ENCODE measurements at places on chromosomes 11 and 22.
A peak's percentile ranks its signal among the peaks of the same experiment; 100 is the strongest.

DNA sequence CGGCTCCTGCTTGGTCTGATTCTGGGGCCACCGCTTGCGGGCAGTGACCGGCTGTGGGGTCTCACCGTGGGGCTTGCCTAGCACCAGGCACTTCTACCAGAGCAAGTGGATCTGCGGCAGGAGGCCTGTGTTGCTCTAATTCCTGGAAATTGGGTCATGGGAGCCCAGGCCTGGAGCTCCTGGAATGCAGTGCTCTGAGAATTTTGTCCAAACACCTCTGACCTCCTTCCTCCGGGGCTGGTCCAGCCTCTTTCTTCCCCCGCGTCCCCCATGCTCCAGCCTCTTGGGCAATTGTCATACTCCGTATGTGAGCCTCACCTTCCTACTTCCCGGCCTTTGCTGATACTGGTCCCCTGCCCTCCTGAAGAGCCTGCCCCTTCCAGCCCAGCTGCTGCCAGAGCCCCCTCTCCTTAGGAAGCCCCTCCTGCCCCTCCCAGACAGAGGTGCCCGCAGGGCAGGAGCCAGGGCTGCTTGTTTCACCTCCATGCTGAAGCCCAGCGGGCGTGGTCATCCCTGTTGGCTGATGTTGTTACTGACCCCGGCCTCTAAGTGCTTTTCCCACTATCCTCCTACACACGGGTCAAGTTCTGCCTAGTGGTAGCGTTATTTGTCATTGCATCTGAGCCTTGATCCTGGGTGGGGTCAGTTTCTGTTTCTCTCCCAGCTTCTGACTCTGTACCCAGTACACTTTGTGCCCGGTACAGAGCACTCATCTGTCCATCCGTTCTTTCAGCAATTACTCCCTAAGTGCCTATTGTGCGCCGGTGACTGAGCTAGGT lies 9.6 kb downstream of the MGAT3 start:
- DNase-seq, result no peak

DNA sequence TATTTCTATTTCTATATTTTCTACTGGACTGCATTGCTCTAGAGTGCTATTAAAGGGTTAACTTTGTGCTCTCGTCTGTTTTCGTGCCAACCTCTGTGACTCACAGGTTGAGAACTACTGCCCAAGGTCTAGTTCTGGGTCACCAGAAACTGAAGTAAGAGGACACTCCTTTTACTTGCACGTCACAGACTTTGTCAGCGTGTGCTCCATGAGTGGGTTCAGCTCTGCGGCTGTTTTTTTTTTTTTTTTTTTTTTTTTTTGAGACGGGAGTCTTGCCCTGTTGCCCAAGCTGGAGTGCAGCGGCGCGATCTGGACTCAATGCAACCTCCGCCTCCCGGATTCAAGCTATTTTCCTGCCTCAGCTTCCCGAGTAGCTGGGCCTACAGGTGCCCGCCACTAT lies 49.8 kb downstream of the CLMP start:
- DNase-seq, result no peak

- DNase-seq, result peak; percentile 35
Measured at GRCh38 chr11:66112601-66113499, 42.8 kb downstream of the PACS1 start.

DNA sequence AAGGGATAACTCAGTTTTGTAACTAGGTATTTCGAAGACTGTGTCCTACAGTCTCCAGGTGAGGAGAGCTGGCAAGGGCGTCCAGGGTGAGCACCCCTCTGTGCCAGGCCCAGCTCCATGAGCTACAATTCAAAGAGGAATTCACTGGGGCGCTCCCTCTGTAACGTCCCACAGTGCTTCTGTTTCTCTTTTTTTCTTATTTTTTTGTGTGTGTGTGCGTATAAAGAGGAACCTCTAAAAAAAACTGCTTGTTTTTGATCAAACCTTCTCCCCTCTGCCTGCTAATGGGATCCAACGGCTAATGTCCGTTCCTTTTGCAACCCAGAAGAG lies 17.1 kb downstream of the ASCC2 start:
- DNase-seq, result no peak

DNA sequence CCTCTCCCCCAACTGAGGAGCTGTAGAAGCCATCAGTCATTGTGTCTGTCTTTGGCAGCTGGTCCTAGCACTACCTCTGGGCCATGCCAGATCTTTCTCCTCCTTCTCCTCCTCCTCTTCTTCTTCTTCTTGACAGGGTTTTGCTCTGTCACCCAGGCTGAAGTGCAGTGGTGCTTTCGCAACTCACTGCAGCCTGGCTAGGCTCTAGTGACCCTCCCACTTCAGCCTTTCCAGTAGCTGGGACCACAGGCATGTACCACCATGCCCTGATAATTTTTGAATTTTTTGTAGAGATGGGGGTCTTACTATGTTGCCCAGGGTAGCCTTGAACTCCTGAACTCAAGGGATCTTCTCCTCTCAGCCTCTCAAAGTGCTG lies 50.1 kb upstream of the SHANK2 start:
- DNase-seq, result peak; percentile 21

GRCh38 chr22:39610246-39610645 lies 39.7 kb downstream of the CACNA1I start:
- no peak for DNase-seq

GRCh38 chr11:77165066-77165465 lies 37.0 kb downstream of the MYO7A start:
- no peak for DNase-seq

DNA sequence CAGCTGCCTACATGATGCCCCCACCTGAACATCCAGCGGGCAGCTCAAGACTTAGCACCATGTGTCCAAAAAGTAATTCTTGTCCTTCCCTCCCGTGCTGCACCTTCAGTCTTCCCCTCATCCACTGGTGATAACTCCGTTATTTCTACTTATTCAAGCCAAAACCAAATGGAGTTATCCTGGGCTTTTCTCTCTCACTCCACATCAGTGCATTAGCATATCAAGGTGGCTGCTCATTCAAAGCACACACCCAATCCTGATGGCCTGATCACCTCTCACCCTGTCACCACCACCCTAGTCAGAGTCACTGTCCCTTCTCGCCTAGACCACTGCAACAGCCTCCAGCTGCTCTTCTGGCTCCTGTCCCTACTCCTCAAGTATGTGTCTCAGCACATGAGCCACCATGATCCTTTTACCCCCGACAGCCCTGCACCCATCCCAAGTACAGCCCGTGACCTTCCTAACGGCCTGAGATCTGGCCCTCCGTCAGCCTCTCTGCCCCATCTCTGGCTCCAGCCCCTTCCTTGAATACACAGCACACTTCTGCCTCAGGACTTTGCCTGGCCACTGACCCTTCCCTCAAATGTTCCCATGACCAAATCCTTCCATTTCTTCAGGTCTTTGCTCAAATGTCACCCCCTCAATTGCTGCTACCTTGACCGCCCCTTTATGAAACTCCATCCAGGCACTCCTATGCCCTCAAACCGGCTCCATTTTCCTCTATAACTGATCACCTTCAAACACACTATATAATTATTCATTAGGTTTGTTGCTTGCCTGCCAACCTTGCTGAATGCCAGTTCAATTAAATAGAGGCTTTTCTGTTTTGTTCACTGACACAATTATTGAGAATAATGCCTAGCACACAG lies 19.7 kb upstream of the SLC25A1 start:
- no peak for DNase-seq

DNA sequence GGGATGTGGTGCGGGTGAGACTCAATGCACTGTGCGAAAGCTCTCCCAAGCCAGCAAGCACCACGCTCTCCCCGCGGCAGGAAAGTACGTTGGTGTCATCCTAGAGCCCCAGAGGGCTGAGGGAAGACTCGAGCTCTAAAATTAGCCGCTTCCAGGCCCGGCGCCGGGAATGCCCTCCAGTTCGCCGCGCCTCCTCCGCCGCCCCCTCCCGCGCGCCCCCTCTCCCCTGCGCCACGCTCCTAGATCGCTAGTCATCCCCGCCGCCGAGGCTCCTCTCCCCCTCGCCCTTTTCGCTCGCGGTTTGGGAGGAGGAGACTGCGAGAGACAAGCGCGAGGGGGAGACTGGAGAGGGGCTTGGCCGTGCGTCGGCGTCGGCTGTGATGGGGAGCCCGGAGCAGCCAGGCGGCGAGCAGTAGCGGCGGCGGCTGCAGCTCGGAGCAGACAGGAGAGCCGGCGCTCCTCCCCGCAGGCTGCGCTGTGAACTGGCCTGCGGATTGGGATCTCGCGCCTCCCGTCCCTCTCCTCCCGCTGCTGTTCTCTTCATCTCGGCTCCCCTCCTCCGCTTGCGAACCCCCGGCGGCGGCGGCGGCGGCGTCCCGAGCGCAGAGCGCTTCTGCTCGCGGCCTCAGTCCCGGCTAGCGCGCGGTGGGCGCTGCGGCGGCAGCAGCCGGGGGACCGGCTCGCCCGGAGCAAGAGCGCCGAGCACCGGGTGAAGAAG lies at the start of gene FAT3:
FAT3 (plus strand) TSS at position 412 of the 718 bp plus-strand sequence. CDS start 127,295 bp downstream, outside the sequence.
- peak; percentile 71 for DNase-seq

- DNase-seq, result no peak
Measured at GRCh38 chr11:130721736-130722135, 194.5 kb downstream of the SNX19 start.

- no peak for DNase-seq
Measured at GRCh38 chr11:92890846-92891245, 78.6 kb upstream of the MTNR1B start.

- DNase-seq, result no peak
Measured at GRCh38 chr11:118202599-118203422, 22.0 kb downstream of the JAML start.

DNA sequence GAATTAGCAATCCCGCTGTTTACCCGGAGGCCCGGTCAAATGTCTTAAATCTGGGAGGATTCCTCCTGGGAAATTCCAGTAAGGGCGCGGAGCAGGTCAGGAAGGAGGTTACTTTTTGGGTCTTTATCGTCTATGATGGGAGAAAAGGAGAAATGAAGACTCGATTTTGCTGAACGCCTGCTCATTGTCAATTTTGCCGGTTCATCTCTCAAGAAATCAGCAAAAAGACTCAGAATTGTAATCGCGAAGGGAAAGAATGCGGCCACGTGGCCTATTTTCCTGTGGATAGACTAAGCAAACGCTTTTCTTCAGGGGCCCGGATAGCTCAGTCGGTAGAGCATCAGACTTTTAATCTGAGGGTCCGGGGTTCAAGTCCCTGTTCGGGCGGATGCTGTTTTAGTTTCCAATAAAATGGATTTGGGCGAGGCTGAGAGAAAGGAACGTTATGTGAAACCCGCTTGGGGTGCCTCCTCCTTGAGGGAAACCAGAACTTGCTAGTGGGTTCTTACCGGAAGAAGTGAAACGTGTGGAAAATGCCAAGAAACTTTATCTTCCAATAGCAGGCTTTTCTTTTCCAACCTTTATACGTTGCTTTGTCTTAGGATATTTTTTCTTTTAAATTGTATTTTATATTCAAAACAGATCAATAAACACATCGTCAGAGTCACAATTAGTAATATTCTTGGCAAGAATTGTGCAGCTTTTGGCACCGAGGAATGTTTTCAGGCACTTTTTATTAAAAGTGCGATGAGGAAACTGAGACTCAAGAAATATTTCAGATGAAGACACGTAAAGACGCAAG lies 45.0 kb downstream of the OR4D9 start:
- DNase-seq, result peak; percentile 64

DNA sequence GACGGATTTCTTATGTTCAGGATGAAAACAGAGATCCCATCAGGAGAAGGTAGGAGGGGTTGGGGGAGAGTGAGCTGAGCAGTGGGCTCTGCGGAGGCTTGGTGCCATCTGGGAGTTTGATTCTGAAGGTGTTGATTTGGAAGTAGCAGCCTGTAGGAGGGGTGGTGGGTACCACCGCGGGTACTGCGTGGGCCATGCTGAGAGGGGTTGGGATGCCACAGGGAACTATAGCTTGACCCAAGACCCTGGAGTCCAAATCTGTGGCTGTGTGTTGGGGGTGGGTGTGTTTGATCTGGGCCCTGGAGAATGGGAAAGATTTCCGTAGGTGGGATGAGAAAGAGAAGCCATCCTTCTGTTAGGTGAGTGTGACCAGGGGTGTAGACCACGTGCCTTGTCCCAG lies 5.0 kb downstream of the INCENP start:
- DNase-seq, result peak; percentile 28

GRCh38 chr11:96139691-96140090 lies 203.3 kb downstream of the MAML2 start:
- no peak for DNase-seq

DNA sequence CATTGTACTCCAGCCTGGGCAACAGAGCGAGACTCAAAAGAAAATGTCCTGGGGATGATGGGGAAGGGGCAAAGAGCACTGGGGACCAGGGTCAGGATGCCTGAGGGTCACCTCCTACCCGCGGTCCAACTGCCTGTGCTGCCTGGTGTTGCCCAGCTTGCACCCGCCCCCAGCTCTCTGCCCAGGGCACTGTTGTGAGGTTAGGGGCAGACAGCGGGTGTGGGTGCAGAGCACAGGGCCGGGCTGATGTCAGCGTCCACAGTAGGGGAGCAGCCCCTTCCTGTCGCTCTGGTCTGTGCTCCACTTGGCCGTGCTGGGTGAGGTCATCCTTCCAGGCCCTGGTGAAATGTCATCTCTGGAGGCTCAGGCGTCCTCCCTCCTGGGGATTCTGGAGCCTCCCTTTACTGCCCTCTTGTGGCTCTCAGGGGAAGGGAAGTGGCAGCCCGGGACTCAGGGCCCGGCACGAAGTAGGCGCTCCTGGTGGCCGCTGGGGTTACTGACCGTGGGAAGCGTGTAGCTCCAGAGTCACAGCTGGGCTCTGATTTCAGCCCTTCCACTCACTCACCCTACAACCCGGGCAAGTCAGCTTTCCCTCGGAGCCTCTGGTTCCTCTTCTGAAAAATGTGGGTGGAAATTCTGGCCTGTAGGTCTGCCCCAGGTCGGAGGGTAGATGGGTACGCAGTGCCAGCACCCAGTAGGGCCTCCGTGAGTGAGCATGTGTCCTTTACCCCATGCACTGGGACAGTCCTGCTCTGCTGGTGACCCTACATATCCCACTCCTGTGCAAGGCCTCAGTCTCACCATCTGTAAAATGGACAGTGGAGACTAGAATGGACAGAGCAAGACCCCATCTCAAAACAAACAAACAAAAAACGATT lies 17.3 kb upstream of the PRR5 start:
- DNase-seq, result peak; percentile 83

GRCh38 chr22:28148816-28149465 lies 229.9 kb upstream of the PITPNB start:
- DNase-seq, result no peak

DNA sequence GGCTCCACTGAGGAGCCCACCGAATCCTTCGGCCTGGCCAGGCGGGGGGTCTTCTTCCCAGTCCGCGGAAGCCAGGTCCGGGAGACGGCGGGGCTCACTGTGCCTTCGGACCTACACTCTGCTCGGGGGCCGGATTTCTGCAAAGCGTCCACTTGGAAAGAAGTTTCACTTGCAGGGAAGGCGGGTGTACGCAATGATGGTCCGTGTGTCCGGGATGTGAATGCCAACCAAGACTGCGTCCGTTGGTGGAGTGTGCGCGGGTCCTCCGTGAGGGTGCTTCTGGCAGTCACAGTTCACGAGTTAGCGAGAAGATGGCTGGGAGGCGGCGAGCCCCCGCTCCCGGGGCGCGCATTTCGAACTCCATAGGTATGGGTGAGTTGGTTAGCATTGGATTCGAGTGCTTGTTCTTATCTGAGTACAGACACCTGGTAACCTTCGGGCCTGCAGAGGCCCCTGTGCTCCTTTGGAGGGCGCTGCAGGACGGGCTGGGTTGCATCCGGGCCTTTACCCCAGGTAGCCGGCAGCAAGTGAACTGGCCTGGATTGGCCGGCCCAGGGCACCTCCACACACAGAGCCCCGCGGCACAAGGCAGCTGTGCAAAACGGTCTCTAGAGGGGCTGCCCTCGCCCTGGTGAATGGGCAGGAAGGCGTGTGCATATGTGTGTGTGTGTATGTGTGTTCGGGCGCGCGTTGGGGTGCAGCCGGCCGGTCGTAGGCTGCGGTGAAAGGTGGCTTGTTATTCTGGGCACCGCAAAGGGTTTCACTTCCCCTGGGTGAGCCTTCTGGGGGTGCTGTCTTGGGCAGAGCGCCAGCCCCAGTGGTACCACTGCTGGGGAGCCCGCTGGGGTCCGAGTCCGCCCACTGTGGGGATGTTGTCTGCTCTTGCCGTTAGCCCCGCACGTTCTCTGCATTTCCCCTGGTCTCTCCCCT lies 13.3 kb upstream of the CYP2R1 start:
- DNase-seq, result peak; percentile 71
